NCI-H2081 (cell line): ENCODE measurements at places on chromosomes 2 and 18.
A peak's percentile ranks its signal among the peaks of the same experiment; 100 is the strongest.

- DNase-seq: no peak
Measured at GRCh38 chr2:30293303-30293921, 62.1 kb downstream of the LBH start.

DNA sequence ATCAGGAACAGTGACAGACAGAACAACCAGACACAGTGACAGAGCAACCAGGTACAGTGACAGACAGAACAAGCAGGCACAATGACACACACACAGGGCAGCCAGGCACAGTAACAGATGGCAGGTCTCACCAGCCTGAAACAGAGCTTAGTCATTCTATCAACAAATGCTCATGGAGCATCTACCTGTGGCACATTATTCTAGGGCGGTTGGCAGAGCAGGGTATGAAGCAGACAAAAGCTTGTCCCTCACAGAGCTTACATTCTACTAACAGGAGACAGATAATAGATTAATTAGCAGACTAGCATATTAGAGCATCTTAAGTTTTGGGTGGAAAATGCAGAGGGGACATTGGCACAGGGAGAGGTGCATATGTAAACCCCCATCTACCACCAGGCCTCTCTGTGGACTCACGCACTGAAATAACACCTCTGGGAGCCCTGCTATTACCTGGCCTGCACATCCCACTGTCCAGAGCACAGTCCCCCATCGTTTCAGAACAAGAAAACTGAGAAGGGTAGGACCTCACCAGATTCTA, 64.1 kb upstream of the RAB6C start:
- no peak for DNase-seq

GRCh38 chr18:74493689-74494088, 2.5 kb upstream of the CNDP2 start:
- peak; percentile 27 for DNase-seq

- no peak for DNase-seq
Measured at GRCh38 chr18:31112804-31113203, 10.6 kb upstream of the DSC2 start.

DNA sequence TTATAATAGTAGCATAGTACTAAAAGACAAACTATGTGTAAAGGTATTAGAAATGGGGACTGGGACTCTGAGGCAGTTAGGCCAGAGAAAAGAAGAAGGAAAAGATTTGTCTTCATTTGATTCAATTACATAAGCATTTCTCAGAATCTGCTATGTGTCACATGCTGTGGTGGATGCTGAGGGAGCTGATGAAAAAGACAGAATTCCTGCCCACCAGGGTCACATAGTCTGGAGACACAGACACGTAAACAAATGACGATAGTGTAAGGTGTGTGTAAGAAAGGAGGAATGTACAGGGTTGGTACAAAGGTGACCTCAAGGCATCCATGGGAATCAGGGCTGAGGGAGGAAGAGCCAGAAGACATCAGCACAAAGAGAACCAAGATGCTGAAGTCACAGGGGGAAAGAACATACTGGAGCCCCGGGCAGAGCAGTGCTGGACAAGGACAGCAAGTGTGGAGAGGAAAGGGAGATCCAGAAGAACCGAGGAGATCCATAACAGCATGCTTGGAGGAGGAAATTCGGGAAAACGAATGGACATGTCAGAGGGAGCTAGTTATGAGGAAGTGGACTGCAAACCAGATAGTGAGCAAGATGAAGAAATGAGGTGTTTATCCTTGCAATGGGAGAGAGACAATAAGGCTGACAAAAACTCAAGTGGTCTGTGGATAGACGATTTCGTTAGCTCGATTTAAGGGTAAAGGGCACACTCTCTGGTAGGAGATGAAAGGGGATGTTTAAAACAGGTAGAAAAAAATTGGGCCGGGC, 1.2 kb upstream of the MAPRE3 start:
- DNase-seq: no peak

GRCh38 chr2:63888490-63889402, 47.0 kb downstream of the UGP2 start:
- DNase-seq: peak; percentile 64

- no peak for DNase-seq
Measured at GRCh38 chr2:69998761-69999160, 37.3 kb upstream of the ASPRV1 start.

- DNase-seq: no peak
Measured at GRCh38 chr2:61396005-61396404, 74.9 kb downstream of the USP34 start.

DNA sequence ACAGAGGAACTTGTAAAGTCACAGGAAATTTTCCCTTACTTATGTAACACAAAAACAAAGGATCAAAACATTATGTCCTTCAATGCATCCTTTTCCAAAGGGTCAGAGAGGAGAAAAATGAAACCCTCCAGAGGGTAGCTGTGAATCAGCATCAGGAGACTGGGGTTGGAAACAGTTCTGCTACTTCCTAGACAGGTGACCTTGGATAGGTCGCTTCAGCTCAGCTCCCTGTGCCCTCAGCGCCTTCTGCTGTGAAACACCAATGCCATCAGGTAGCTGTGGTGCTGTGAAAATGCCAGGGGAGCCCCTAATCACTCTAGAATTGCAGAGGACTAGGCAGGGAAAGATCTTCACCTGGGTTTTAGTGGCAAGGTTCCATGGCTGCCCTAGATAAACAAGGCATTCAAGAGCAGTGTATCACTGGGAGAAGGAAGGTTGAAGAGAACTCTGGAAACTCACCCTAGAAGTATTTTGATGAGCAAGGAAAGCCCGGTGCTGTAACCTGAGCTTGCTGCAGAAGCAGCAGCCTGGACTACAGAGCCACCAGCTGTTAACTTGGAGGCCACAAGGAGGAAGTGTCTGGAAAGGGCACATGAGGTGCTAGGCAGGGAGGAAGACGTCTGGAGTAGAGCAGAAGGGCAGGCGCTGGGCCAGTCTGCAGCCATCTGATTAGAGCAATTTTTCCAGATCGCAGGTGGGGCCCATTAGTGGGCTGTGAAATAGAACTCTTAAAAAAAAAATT, 100.7 kb upstream of the MCFD2 start:
- DNase-seq: no peak

DNA sequence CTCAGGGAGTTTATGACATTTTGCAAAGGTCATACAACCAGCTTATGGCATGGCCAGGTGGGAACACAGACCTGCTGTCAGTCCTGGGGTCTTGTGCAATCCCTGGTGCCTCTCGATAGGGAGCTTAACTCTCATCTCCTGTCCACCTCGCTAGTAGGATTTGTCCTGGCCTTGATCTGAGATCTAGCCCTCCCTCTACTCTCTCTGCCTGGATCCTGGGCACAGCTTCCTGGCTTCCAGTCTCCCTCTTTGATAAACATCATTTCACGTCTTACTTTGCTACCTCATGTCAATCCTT, 13.8 kb downstream of the GALR1 start:
- no peak for DNase-seq

DNA sequence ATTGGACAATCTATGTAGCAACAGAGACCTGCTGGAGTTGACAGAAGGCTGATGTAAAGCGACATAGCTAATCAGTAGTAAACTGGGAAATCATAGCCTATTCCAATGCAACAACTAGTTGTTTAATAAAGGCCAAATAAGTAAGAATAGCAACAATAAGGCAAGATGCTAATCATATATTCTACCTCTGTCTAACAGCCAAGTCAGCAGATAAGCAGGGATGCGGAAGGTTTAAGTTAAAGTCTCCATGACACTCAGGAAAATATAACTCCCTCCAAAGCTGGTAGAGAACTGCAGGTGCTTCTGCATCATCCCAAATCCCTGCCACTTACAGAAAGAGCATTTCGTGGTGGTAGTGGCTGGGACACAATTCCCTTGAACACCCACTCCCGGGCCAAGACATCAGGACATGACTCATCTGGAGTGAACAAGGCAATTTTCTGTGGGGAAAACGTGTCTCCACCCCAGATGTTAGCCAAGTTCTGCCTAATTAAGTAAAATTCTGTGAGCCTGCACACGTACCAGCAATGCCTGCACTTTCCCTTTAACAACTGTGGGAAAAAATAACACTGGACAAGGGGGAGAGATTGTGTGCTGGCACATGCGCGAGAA, 413.6 kb upstream of the ID2 start:
- DNase-seq: no peak

DNA sequence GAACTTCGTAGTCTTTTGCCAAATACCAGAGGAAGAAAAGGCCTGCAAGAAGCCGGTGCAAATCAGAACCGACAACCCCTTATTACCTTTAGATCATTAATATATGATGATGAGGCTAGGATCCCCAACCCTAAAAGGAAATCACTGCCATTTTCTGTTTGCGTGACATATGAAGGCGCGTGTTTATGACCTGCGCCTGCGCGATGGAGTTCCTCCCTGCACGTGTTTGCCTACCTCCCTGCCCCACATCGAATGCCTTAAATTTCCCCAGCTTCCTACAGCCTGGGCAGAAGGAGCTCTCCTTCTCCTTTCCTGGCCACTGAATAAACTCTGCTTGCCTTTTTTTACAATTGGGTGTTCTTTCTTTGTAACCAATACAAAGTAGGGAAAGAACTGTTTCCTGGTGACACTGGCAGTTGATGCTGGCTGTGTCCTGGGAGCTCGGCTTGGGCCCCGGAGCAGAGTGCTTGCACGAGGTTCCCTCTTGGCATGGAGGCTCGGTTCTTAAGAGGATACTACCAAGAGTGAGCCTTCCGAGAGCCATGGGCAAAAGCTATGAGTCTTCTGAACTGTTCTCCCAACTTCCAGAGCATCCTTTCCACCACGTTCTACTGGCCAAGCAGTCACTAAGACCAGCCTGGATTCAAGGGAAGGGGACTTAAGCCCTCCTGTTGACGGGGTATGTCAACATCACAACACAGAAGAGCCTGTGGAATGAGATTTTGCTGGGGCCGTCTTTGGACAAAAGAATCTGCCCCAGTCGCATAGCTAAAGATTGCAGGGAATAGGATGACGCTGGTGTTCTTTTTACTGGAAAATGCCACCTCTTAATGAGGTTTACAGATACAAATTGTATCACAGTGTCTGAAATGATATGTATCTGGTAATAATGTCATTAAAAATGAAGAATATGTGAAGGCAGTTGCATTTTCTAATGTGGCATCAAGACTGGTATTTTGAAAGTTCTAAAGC, 179.8 kb downstream of the SH3BP4 start:
- no peak for DNase-seq

- no peak for DNase-seq
Measured at GRCh38 chr18:48006415-48007175, 76.1 kb upstream of the SMAD2 start.

DNA sequence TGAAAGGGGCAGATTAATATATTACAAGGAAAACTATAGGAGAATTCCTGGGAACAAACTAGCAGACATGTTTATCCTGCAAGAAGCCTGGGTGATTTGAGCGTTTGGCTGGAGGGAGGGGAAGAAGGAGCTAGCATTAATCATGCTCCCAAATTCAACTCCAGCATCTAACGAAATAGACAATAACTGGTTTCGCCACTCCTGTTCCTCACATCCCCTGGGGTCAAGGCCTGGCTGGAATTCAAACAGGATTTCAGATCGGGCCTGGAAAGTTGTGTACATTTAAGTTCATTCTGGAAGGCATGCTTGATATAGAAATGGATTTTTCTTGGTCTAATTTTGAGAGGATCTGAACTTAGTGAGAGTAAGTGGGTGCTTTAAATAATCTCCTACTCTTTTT, 126.1 kb upstream of the CTAGE1 start:
- no peak for DNase-seq

GRCh38 chr2:60152226-60152833, 401.1 kb downstream of the BCL11A start:
- peak; percentile 40 for DNase-seq

- no peak for DNase-seq
Measured at GRCh38 chr2:226115102-226115831, 684.4 kb downstream of the IRS1 start.

DNA sequence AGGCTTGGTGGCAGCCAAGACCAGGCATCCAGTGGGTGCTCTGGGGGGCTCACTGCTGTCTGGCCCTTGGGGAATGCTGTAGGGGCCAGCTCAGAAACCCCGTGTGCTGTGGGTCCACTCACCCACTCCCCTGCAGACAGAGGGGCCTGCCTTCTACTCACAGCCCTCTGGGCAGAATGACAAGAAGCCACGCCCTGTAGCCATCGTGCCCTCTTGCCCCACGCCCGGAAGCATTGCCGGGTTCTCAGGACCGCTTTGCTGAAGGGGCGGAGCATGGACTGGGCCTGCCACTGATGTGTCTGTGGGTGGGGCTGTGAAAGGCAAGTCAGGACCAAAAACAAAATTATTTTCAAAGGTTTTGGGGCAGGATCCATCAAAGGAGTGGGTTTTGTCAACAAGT, 27.8 kb downstream of the GLI2 start:
- no peak for DNase-seq

- DNase-seq: no peak
Measured at GRCh38 chr2:126775300-126775985, 119.5 kb downstream of the GYPC start.
